ENCODE measurements at places on chromosomes 11 and 22.
A peak's percentile ranks its signal among the peaks of the same experiment; 100 is the strongest.

DNA sequence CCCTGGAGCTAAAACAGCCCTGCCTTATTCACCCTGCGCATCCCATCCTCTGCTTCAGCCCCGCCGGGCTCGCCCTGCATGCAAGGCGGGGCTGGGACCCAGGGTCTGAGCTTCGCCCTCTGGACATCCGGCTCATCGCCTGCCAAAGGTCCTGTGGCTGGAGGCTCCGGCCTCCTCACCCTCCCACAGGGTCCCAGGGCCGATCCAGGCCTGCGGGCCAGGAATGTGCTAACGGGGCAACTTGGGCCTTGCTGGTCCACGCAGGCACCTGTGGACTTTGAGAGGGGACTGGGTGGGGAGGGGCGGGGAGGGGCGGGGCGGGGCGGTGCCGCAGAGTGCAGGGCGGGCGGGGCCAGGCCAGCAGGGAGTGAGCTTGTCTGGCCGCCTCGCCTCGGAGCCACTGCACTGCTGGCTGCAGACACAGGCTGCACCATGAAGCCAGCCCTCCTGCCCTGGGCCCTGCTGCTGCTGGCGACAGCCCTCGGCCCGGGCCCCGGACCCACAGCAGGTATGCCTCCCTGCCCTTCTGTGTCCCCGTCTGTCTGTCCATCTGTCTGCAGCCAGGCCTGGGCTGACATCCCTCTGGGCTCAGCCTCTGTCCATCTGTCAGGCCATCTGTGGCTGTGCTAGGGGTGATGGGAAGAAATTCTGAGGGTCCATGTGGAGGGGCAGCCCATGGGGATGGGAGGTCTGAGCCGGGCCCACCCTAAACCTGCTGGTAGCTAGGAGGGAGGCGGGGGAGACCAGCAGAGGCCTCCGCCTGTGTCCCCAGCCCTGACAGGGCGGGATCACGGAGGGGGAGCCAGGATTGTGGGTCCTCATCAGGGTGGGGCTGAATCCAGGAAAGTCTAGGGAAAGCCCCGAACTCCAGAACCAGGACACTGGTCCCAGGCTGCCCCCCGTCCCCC, at the start of gene SUSD2:
TSS of gene SUSD2 (plus strand) at position 400 of the 908 bp plus-strand sequence. CDS start at position 433, 33 bp downstream.
- no peak for DNase-seq

DNA sequence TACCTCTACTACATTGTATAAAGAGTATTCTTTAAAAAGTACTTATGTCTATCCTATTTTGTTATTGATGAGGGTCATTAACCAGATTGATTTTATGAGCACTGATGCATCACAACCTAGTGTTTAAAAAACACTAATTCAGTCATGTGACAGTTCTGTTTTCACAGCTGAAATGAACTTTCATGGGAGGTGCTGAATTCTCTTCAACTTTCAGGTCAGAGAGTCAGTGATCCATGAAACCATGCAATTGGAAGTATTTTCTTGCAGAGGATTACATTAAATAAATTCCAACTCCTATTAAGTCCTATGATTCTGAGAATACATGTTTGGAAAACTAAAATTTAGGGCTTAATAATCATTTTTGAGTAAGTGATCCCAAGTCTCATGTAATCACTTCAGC, 889.4 kb downstream of the KCNA4 start:
- no peak for DNase-seq

- no peak for DNase-seq
Measured at GRCh38 chr22:46416520-46416871, 81.0 kb downstream of the TRMU start.

- no peak for DNase-seq
Measured at GRCh38 chr11:131365329-131365930, 5.0 kb upstream of the NTM start.

- no peak for DNase-seq
Measured at GRCh38 chr11:69650081-69650831, 9.3 kb downstream of the CCND1 start.

GRCh38 chr11:34223021-34223813, 117.8 kb downstream of the NAT10 start:
- peak; percentile 51 for DNase-seq

DNA sequence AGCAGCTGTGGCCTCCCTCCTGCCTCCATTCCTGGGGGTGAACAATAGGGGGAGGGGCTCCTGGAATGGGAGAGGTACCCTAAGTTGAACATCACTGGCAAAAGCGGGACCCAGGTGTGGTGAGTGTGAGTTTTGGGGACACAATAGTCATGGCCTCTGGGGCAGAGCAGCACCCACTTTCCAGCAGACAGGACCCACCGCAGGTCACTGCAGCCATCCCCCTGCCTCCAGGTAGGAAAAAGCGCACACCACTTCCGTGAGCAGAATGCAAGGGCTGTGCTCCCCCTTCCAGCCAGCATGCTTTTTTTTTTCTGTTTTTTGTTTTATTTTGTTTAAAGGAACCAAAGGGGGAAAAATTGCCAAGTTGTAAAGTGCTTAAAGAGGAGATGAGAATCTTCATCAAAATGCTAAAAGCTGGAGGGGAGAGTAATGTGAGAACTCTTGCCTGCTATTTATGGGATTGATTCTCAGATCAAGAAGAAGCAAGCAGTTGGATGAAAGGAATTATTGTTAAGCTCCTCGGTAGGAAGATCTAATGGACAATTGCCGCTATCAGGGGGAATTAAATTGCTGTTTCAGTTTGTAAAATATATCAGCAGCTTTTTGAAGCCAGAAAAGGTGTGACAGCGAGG, 152.9 kb downstream of the FEZ1 start:
- DNase-seq, result no peak

- DNase-seq, result no peak
Measured at GRCh38 chr22:44825310-44826150, 73.2 kb downstream of the ARHGAP8 start.

DNA sequence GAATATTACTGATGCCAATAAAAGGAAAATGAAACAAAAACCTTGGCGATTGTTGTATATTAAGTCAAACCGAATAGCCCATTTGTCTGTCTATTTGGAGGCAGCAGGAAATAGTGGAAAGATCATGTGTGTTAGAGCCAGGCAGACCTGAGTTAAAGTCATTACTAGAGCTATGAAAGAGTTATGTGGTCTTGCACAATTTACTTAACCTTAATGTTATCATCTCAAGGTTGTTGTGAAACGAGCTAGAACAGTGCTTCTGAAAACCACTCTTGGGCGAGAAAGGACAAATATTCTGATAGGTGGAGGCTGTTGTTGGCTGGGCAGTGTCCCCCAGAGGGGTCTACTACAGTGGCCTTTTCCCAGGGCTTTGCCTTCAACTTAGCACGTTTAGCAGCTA, 60.0 kb upstream of the NUP160 start:
- no peak for DNase-seq

DNA sequence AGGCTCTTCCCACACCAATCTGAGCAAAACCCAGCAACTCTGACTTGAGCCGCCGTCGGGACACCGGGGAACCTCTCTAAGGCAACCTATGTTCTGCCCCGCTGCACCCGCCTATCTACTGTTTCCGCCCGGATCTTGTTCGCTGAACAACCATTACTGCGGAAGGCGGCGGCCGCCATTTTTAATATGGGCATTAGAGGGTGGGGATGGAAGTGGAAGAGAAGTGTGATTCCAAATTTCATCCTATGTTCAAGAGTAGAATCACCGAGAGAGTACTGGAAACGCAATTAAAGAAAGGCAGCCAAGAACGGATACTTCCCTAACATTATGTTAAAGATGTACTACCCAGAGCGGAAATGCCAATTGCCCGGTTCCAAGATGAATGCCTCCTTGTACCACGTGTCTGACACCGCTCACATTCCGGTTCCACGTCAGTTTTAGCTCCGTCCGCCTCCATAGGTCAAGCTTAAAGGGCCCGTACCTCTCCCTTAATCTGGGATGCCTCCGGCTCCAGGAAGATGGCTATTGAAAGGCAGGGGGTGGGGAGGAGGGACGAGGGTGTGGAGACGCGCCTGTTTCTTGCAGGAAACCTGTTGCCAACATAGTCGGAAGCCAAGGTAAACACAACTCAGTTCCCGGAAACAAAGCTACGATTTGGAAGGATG, at the start of gene DPAGT1:
TSS of gene DPAGT1 (minus strand) at position 95 of the 665 bp plus-strand sequence. CDS start 198 bp downstream, outside the sequence.
- peak; percentile 98 for DNase-seq

DNA sequence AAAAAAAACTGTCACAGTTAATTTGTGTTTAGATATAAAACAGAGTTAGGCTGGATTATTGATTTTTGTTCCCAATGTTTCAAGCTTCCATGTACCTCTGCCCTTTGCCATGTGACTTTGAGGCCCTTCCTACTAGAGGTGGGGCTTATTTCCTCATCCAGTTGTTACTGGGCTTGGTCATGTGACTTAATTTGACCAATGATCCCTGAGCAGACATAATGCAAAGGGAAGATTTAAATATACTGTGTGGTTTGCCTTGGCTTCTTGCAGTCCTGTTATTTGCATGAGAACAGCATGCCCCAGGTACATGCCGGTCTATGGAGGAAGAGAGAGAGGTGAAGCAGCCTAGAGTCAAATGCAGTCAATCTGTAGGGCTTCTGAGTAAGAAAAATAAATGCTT, 347.0 kb downstream of the MIAT start:
- no peak for DNase-seq

DNA sequence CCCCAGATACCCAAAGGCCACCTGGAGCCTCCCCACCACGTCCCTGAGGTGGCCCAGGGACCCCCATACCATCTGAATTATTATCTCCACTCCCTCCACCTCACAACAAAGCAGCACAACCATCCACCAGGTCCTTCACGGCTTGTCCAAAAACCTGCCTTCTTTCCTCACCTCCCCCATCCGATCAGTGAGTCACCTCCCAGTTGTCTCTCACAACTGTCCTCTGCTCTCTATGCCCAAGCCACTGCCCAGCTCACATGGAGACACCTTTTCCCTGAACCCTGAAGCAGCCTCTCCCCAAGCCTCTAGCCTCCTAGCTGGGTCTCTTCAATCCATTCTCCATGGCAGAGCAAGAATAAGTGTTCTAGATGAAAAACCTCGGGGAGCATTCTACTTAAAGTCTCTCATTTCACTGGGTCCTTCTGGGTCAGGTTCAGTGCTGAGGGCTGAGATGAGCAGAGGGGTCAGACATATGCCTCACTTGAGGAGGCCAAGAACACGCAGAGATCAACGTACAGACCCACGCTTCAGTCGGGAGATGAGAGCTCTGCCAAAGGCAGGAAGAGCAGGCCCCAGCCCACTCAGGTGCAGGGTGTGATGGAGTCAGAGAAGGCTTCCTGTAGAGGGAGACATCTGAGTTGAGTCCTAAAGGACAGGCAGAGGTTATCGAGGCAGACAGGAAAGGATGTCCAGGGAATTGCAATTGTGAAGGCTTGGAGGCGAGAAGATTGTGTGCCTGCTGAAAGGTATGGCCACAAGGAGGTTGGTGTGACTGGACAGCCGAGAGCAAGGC, 74.7 kb downstream of the PDE2A start:
- no peak for DNase-seq

GRCh38 chr11:83612891-83613766, 327.0 kb upstream of the CCDC90B start:
- DNase-seq, result no peak

GRCh38 chr11:6681505-6681904, 1.6 kb downstream of the MRPL17 start:
- no peak for DNase-seq

- no peak for DNase-seq
Measured at GRCh38 chr11:77211594-77212251, 83.7 kb downstream of the MYO7A start.

GRCh38 chr11:74169738-74170458, 904 bp downstream of the C2CD3 start:
- DNase-seq, result no peak

- DNase-seq, result no peak
Measured at GRCh38 chr11:58286249-58286648, 18.2 kb upstream of the OR10W1 start.

DNA sequence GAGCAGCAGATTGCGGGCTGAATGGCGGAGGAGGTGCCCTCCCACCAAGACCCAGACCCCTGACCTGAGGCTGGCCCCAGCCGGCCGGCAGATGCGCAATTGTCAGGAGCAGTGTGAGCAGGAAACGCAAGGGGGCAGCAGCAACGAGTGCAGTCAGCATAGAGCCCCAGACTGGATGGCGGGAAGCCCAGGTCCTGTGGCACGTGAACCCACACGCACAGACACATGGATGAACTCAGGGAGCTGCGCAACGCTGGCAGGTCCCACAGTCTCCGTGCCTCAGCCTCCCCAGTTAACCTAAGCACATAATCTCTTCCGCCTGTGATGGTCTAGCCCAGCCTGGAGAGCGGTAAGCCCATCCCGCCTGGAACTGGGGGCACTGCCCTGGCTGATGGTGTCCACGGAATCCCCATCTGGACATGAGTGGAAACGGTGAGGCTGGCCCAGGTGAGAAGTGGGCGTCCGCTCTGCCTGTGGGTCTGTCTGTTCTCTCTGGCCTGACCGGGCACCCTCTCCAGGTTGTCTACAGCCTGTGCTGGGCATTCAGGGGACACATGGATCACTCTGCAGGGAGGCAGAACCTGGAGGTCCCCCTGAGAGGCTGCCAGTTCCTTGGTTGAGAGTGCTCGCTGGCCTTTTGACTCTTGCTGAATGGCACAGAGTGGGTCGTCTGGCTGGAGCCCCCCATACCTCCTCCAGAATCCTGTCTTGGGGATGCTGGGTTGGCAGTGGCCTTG, 626 bp upstream of the TBX10 start:
- DNase-seq, result peak; percentile 41

- no peak for DNase-seq
Measured at GRCh38 chr11:66858939-66859685, 2.2 kb downstream of the LRFN4 start.

DNA sequence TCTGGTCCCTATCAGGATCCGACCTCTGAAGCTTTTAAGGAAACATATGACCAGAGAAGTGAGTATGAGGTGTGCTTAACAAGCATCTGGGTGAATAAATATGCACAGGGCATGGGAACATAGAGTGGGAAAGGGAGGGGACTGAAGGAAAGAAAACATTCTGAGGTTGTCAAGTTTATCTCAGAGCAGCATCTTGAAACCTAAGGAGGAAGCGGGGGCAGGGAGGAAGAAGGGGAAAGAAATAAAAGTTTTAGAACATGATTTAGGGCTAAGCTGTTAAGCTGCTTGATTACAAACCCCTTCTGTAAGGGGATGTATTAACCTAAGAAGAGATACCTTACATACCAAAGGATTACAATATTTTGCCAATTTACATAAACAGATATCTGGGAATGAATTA, 24.0 kb upstream of the SC5D start:
- no peak for DNase-seq

DNA sequence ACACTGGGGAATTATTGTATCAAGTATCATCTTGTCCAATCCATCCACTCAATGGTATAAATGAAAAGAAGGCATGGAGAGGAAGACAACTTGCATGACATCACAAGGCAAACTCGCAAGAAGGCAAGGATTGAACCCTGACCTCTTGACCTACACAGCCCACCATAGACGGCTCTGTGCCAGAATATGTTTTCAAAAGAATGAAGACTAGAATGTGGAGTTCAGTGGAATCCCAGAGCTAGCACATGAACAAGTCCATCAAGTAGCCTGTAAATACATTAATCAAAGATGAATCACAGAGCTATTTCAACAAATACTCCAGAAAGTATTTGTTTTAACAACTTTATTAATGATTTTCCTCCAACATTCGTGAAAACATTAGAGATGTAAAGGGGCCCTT, 189.7 kb downstream of the GUCY1A2 start:
- DNase-seq, result no peak

Measured in fibroblast of skin of right biceps (primary cell).